ENCODE measurements at places on chromosomes 16 and 17.

DNA sequence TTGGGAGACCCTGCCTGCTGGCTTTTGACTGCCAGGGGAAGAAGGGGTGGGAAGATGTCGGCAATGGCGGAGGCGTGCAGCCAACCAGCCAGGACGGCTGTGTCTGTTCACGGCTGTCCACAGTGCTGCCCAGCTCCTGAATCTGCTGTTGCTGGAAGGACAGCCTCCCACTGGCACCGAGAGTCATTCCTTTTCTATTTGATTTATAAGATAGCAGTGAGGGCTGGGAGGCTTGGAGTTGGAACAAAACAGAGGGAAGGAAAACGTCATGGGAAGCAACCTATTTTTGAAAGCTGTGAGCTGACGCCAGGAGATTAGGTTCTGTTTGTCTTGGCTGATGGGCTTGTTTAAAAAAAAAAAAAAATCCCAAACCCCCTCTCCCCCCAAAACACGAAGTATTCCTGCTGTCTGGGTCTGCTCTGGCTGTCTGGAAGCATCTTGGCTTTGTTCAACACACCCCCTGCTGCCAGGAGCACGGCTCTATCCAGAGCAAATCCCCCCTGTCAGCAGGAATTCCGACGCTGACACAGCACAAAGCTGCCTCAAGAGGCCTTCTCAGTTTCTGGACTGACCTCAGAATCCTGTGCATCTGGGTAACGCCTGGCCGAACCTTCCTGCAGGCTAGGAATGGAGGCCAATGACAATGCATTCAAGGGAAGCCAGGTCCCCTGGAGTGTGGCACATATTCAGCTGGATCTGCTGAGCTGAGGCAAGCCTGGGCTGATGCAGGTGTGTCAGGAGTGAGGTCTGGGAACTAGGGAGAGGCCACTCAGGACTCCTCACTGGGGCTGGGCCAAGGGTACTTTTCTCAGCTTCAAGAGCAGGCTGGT lies 41.0 kb upstream of the SREBF1 start:
- DNase-seq, result peak; percentile 95

DNA sequence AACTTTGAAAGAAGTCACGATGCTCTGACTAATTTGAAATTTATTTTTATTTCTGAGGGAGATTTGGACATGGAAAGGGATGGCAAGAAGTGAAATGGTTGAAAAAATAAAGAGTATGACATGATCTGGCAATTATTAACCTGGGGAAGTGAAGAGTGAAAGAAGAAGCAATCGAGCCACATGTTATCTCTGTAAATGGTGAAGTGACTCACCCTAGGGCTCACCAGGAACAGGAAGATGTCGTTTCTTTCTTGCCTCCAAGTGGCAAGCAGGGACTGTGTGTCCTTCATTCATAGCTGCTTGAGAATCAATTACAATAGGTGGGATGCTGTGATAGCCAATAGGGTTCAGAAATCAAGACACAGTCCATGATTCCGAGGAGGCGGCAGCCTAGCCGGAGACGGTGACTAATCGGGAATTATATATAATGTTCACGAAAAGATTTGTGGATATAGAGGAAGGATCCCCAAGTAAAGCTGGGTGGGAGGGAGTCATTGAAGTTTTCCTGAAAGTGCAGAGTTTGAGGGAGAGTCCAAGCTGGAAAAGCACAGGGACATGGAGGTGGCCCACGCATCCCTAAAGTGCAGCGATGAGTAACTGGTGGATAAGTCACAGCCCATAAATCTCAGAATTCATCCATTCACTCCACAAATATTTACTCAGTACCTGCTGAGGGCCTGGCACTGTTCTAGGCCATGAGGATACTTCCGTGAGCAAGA lies 18.2 kb upstream of the KRT20 start:
- peak; percentile 58 for DNase-seq

GRCh38 chr17:76925441-76925891 lies 57.3 kb downstream of the MGAT5B start:
- peak; percentile 3 for DNase-seq

GRCh38 chr16:30493941-30494488 lies 21.5 kb downstream of the ITGAL start:
- no peak for DNase-seq

DNA sequence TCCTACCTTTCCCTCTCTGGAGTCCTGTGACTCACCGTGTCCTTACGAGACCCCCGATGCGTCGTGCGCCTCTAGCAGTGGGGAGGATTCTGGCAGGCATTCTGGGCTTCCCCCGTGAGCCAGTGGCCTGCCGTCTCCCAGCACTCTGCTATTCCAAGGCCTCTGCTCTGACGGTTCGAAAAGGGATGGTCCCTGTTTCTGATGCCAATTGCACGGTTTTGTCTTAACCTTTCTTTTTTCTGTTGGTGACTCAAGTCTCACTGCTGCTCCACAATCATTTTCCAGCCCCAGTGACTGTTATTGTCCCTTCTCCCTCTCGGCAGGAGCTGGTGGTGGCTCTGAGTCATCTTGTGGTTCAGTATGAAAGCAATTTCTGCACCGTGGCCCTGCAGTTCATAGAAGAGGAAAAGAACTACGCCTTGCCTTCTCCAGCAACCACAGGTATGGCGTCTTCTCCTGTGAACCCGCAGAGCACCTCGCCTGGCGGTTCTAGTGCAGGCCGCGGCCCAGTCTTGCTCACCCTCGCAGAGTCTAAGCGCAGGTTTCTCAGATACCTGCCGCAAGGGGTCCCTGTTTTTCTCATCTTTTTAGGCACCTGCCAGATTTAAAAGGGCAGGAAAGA lies 100.1 kb upstream of the CHMP6 start:
- DNase-seq, result peak; percentile 93

DNA sequence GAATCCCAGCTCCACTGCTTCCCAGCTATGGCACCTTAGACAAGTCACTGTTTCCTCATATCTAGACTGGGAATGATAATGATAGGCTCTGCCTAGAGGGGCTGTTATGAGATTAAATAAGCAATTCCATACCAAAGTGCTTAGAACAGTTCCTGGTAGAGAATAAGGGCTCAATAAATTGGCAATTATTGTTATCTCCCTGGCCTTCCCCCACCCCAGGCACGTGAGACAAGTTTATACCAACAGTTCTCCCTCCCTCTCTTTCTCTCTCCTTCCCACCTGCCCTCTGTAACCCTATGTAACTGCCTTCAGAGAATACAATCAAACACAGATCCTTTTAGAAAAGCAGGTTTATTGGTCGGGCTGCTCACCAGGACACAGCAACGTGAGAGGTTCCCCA lies 13.9 kb upstream of the STAT3 start:
- DNase-seq, result no peak

GRCh38 chr17:18960803-18961511 lies 9.0 kb downstream of the SLC5A10 start:
- DNase-seq, result peak; percentile 54

- no peak for DNase-seq
Measured at GRCh38 chr17:53707566-53707965, 115.2 kb upstream of the KIF2B start.

DNA sequence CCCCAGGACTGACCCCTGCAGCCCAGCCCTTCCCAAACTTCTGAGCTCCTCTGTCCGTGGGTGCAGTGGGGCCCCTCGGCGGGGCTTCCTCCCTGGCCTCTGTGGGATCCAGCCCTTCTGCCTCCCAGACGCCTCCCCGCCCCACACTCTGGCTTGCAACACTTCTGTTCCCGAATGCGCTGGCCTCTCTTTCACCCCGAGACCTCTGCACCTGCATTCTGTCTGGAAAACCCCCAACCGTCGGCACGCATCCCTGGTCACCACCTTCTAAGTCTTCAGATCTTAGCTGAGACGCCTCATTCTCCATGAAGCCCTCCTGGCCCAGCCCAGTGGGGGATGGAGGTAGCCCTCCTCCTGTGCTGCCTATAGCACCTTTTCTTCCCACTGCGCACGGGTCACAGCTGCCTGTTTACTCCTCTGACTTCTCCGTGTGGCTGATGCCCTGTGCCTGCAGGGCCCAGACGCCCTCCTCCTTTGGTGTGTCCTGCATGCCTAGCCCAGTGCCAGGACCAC lies 26.4 kb downstream of the TMEM235 start:
- no peak for DNase-seq

- no peak for DNase-seq
Measured at GRCh38 chr17:61398721-61399130, 917 bp upstream of the TBX2 start.

DNA sequence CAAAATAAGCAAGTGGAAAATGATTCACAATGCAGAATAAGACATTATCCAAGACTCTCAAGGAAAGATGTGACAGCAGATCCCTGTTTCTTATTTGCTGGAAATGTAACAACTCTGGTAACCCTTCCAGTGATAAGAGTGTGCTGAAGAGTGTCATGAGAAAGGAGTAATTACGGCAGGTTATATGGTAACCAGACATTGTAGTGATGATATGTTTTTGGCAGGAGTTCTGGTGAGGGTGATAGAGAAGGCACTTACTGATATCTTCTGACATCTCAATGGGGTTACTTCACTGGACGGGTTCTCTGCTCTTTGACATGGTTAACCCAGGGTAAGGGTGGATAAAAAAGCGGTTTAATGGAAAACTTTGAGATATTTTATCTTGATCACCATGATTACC lies 1270.9 kb downstream of the CDH11 start:
- no peak for DNase-seq

DNA sequence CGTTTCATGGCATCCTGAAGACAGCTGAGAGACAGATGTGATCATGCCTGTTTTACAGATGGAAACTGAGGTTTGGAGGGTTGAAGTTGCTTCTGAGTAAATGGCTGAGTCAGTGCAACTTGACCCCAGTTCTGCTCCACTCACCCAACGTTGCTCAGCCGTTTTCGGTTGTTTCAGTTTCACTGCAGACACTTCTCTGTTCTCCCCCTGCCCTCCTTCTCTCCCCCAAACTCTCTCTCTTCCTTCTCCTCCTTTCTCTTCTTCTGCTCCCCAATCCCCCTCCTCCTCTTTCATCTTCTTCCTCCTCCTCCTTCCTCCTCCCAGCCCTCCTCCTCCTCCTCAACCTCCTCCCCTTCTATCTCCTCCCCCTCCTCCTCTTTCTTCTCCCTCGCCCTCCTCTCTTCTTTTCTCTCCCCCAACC lies 9.4 kb upstream of the CEP20 start:
- peak; percentile 65 for DNase-seq

- no peak for DNase-seq
Measured at GRCh38 chr17:66290101-66290722, 12.2 kb upstream of the PRKCA start.

GRCh38 chr16:1993731-1994131 lies 4.0 kb downstream of the SYNGR3 start:
- DNase-seq, result no peak

DNA sequence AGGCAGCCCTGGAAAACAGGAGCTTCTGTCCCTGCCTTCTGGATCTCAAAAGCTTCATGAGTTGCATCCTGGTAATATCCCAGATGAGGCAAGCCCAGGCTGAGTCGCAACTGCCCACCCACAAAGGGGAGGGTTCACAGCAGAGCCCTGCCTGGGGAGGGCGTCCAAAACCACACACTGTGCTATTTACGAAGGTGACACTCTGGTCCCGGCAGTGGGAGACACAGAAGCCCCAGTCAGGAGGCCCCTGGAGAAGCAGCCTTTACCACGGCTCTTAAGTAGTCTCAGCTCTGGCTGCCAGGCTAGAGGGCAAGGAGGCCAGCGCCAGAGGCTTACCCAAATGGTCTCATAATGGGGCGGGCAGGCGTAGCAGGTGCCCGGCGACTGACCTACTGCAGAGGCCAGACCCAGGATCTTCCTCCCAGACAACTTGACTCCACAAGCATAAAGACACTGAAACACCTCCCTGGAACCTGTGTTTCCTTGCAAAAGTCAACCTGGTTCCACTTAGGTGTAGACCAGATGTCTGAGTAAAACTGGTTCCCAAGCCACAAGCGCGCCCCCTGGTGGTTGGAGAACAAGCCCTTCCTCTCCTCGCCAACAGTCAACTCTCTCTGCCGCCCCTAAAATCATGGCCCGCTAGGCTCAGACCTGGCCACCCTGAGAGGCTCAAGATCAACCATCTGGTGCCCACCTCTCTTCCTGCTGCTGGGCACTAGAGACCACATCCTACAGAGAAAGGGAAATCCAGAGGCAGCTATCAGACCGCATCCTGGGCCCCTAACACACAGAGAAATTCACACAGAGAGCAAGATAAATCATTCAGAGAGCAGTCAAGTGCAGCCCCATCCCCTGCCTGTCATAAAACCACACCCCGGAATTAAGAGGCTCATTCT lies 5.2 kb downstream of the AXIN2 start:
- peak; percentile 74 for DNase-seq

- DNase-seq, result no peak
Measured at GRCh38 chr16:8990445-8990844, 26.7 kb upstream of the USP7 start.

DNA sequence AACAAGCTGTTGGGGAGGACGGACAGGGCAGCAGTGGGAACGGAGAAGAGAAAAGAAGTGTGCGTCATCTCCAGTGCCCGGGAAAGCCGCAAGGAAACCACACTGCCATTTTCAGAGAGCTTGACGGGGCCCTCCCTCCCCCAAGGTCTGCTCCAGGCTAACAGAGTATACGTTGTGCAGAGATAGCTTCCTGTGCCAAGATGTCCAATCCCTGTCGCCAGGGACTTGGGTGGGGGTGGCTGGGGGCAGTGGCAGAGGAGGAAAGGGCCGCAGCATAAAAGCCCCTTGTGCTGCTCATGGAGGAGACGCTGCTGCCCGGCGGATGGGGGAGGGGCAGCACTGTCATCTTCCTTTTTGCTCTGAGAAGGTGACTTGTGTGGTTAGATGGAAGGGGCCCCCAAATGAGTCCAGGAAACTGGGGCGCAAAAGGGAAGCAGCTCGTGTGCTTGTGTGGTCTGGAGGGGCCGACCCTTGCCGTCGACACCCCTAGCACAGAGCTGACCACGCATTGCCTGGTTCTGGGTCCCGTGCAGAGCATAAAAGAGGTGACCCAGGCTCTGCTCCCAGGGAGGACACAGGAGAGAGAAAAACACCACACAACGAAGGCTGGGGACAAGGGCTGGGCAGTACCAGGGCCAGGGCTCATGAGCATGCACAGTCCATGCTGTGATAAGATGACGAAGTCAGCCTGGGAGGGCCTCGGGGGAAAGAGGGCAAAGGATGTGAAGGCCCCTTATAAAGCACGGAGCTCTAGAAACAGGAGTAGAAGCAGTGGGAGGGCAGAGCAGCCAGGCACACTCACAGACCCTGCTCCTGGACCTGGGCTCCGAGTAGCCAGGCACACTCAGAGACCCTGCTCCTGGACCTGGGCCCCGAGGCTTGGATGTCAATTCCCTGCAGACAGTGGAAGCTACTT lies 372.7 kb downstream of the SLC39A11 start:
- DNase-seq, result peak; percentile 51

- DNase-seq, result peak; percentile 37
Measured at GRCh38 chr17:79087428-79088143, 13.0 kb downstream of the ENGASE start.

Measured in fibroblast of skin of abdomen (primary cell).